Activated T-helper 1 cell treated with anti-CD3 and anti-CD28 coated beads, Interleukin-2, amount 50 U/mL, for 16 hours (primary cell): ENCODE measurements at places on chromosomes 3 and 15.

DNA sequence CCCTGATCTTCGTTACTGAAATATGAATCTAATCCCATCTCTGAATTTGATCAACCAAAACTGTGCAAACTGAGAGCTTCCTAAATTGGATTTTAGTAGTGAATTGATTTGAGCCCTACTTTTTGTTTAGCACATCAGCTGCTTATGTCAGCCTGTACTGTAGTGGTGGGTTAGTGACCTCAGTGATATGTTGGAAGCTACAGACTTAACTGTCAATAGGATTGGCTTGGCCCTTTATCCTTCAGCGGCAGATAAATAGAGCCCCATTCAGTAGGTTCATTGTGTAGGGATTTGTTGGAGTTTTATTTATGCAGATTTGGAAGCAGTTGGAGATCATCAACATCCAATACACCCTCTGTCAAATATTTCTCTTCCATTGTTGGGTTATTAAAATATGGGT is 409.7 kb downstream of the SOX2 start:
- DNase-seq = no peak

GRCh38 chr3:72082186-72082715 is 297.3 kb upstream of the PROK2 start:
- DNase-seq = no peak

GRCh38 chr3:183378545-183378944 is 49.9 kb downstream of the MCF2L2 start:
- DNase-seq = no peak

DNA sequence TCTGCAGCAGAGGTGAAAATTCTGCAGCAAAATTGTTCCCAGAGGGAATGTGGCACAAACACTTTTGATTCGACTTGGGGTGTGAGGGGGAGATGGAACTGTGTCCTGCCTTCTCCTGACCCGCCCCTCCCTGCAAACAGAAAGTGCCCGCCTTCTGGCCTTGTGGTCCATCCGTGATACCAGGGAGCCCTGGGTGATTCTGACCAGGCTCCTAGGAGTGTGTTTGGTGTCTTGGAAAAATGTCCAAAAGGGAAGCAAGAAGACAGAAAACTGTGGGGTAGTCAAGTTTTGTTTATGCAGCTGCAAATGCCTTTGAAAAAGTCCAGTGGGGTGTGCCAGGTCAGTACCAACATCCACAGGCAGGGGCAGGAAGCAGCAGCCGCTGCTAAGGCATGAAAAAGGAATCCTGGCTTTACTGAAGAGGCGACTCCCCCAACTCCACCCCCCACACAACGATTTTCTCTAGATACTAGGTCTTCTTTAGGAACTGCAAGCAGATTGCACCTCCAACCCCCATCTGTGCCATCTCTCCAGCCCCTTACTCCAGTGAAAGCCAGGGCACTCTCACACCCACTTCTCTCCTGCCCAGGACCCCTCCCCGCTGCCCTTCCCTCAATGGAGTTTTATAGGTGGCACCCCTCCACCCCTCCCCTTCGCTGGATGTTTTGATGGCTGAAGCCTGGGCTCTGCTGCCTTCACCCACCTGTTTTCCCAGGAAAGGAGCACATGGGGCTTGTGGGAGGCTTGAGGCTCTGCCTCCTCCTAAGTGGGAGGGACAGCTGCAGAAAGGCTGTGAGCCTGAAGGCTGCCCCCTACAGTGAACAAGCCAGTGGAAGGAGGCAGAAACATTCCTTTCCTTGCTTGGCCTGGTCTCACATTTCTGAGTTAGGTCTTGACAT is 82.4 kb upstream of the HERC1 start:
- DNase-seq = no peak

DNA sequence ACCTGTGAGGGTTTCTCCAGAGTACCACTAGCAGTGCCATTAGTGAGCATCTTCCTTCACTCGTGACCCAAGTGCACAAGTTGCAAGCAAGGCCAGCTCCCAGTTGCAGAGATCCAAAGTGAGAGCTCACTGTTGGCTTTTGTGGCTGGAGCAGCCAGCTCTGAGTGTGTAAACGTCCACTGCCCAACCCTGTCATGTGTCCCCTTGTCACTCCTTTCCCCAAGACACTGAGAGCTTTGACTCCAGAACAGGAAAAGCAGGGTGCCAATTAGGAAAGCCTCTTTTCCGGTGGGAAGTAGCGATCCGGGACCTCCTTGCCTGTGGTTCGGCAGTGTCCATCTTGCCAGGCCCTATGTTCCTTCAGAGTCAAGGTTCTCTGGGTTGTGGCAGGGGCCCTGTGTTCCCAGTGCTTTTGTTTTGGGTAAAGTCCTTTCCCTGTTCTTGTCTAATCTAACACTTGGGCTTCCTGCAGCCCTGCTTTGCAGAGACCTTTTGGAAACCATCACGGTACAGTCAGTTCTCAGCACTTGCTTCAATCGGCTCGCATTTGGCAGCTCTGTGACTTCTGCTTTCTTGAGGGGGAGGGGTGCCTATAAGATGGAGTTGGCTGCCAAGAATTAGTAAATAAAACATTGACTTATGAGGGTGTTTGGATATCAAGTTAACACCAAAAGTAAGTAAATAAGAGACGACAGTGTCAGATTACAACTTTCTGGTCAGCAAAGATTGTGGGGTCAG is 90.5 kb downstream of the DNASE1L3 start:
- no peak for DNase-seq

DNA sequence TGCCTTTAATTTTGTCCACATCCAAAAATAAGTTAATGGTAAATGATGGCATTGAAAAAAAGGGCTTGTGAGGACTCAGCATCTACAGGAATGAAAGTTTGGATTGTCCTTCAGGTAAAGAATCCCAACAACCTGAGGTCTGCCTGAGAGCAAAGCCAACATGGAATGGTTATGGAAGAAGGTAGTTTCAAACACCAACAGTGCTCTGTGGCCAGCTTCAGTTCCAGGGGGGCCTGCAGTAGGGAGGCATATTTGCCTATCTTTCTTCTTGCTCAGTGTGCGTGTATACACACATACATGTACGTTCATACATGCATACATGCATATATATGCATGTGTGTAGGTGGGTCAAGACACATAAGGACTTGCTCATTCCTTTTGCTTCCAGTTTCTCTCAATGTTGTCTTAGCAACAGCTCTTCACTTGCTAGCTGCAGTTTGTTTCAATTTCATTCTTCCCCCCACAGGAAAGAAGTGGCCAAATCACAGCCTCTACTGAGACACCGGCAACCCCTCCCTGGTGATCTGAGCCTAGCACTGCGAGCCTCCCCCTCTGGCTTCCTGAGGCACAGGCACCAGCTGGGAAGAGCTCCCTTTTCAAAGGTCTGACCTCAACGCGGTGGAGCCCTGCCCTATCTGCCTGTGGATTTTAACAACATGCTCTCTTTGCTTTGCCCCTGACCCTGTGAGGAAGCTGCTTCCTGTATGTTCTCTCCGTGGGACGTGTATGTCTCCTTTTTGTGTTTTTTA is 146.2 kb downstream of the KLF13 start:
- DNase-seq = no peak

DNA sequence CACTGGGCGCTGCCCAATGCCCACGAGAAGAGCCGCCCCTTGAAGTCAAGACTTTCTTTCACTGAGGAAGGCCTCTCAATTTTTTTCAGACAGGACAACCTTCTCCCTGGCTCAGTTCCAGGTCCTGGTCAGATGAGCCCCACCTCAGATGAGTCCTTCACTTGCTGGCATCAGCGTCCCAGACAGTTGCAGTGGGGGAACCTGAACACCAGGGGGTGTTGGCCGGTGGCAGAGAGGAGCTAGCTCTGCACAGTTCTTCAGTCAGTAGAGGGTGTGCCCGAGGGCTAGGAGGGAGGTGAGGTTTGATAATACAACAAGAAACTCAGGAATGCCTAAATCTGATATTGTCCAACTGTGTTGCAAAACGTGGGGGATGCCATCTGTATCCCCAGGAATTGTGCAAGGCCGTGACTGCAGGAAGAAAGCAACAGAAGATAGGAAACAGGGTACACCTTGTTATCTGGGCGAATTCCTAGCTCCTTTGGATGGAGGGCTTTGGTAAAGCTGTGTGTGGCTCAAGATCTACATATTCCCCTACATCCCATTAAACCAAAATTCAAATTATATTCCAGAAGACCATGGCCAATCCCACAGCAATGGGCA is 34.3 kb downstream of the CCR3 start:
- peak; percentile 56 for DNase-seq

DNA sequence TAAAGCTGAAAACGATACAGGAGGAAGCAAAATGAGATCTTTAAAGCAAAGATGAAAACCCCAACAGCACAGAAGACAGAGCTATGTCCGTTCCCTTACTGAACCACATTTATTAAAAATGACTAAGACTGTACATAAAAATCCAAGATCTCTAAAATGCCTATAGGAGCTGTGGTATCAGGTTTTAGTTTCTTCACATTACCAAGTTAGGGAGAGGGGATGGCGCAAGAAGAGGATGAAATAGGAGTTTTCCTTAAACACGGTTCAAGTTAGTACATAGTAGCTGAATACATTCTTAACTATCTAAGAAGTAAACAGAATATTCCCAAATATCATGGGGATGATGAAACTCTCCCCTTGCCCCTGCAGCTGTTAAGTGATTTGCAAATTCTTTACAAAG is 6.3 kb downstream of the EOMES start:
- no peak for DNase-seq

GRCh38 chr3:55147856-55148720 is 220.2 kb upstream of the LRTM1 start:
- DNase-seq = no peak

GRCh38 chr3:184717399-184717983 is 5.6 kb upstream of the MAGEF1 start:
- DNase-seq = no peak

DNA sequence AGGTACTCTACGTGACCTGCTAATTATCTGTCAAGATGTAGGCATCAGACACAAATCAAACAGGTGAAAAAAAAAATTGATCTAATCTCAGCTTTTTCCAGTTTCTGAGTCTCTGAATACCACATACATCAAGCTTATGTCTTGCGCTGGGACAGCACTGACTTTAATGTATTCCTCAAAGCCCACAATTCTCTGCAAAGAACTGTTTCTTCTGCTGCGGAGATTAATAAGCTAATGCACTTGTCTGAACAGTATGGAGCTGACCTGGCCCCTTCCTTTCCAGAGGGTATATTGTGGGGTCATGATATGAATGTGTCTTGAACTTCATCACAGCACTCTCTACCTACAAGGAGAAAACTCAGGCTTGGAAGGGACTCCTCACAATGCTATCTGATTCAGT is 87.8 kb downstream of the FOXB1 start:
- DNase-seq = no peak

GRCh38 chr15:78174401-78174800 is 25.2 kb downstream of the IDH3A start:
- DNase-seq = no peak

DNA sequence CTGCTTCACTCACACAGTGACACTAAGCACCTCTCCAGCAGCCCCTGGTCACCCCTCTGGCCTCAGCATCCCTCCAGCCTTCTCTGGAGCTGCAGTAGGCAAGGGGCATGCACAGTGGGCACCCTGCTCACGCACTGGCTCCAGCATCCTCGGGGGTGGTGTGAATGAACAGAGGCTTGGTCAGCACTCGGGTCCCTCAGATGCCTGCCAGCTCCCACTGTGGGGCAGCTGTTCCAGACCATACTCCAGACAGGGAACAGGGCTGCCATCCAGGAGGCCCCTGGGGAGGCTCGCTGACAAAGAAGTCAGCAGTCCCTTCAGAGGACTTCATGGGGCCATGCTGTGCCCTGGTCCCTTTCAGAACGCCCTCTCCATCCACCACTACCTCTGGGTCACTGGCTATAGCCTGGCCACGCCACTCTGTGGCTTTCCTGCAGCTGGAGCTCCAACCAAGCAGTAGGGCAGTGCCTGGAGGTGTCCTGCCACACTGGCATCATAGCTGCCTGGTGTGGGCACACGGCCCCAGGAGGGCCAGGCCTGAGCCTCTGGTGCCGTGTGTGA is 26.3 kb downstream of the ALS2CL start:
- DNase-seq = no peak
